ENCODE measurements at places on chromosomes 13 and 19.

DNA sequence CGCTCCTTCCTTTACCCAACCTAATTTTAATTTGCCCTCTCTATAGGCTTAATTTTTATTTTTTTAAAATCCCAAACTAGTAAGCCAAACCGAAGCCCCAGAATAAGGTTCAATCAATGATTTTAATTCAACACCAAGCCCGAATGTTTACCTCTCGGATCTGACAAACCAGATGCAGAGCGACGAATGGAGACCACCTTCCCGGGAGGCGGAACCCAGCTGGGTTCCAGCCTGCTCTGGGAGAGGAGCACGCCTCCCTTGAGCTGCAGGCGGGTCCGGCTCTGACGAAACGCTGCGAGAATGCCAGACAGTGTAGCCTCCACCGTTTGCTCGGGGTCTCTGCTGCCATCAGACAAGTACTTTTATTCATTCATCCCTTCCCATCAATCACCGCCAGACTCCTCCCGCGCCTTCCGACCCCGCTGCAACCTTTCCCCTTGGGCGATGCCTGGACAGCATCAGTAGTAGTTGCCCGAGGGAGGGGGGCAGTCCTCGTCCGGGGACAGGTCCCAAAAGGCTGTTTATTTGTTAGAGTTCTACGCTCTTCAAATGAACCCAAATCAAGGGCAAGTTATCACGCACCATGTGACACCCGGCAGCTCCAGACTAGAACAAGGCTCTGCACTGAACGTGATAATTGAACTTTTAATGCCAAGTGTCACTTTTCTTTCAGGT lies 752 bp upstream of the EDNRB start:
- DNase-seq = peak; percentile 64

DNA sequence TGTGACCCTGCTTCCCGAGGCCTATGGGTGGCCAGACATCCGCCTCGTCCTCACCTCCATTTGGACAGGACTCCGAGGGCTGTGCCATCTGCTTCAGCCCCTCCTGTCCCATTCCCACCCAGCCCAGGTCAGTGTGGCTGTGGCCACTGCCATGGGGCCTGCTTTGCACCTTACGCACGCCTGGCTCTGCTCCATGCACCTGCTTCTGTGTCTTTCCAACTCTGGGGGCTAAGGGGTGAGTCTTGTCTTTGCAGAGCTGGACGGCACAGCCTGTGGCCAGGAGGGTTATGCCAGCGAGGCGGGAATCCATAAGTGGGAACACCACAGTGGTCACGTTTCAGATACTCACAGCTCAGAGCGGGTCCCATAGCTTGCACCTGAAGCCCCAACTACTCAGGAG lies 5.2 kb upstream of the ZNF554 start:
- no peak for DNase-seq

DNA sequence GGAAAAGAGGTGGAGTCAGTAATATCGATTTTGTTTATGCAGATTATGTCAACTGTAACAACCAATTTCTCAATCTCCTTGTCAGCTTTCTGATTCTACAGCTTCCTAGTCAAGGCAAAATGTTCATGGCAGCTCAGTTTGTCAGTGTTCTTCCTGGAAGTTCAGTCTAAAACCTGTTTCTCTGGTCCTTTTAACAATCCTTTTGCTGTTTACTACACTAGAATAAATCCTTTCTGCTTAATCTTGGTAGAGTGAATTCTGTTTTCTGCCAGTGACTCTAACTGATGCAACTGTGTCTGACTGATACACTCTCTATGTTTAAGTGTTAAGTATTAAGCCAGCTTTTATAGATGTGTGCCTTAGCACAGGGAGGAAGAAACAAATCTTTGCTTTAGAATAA lies 516.9 kb upstream of the KLF12 start:
- DNase-seq = no peak

DNA sequence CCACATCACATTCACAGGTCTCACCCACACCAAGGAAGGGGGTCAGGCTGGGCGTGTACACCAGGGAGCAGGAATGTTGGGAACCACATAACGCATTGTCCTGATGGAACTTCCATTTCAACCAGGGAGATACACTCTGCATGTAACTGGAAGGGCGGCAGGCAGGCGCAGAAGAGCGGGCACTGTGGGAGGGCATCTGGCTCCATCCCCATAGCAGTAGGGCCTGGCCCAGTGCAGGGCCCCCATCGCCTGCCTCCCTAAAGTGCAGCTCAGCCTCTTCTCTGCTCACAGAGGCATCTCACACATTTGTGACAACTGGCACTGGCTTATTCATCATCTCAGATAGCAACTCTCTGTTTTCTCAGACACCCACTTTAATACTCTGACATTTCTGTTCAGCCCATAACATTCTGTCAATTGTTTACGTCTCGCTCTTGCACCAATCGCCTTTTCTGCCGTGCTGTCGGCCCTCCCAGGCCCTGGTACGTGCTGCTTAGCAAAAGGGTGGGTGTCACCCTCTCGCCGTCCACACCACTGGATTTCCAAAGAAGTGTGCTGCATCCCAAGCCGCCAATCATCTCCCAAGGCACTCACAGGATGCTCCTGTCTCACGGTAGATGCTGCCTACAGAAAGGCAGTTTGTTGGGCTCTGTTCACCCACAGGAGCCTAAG lies 353.3 kb upstream of the ZNF507 start:
- DNase-seq = no peak

GRCh38 chr19:16899566-16900075 lies 10.8 kb downstream of the F2RL3 start:
- DNase-seq = no peak

DNA sequence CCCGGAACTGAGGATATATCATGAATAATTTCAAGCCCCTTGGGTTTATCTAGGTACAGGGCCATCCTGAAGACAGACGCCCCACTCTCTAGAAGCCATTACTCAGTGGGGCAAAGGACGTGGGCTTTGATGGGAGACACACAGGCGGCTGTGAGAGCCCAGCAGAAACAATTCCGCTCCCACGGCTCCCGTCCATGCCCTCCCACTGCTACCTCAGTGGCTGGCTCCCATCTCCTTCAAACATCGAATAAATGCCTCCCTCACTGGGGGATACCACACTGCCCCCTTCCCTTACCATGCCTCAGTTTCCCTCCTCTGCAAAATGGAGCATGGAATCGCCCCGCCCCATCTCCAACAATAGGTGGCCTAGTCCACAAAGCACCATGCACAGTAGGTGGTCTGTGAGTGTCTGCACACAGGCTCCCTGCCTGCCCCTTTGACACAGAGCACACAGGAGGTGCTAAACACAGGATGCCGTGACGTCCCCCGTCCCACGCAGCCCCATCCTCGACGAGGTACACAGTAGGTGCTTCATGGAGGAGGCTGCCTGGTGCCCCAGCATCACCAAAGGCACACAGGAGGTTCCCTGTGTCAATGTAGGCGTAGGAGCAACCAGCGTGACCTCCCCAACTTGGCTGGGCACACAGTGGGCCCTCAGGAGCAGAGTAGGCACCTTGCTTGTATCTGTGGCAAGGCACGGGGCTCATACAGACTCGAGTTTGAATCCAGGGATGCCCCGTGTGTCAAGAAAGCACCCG lies 46.0 kb downstream of the PTPRS start:
- no peak for DNase-seq

DNA sequence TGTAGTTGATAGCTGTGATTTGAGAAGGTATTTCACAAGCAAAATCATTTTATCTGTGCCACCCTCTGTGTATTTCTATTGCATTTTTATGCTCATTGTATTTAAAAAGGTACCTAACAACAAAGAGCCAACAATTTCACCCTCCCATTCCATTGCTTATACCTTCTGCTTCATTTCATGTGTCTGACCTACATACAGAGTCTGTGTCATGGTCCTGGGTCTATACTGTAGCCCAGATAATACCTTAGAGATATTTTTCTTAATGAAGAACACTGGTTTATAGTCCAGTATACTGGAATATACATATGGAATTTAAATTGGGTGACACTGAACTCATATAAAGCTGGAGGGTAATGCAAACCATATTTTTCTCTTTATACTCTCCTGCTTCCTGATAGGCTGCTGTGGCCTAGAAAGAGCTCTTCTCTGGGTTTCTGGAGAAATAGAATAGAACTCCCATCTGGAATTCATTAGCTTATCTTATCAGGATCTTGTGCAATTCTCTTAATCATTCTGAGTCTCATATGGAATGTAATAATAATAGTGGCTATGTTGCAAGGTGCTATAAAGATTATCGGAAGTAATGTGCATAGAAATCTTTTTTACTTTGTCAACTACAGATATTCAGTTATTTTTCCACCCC lies 31.8 kb upstream of the SPART start:
- peak; percentile 15 for DNase-seq

GRCh38 chr13:39985071-39985470 lies 329.6 kb downstream of the COG6 start:
- no peak for DNase-seq

- peak; percentile 34 for DNase-seq
These were observed 12.7 kb downstream of the NPAS1 start for GRCh38 chr19:47032171-47032811.

DNA sequence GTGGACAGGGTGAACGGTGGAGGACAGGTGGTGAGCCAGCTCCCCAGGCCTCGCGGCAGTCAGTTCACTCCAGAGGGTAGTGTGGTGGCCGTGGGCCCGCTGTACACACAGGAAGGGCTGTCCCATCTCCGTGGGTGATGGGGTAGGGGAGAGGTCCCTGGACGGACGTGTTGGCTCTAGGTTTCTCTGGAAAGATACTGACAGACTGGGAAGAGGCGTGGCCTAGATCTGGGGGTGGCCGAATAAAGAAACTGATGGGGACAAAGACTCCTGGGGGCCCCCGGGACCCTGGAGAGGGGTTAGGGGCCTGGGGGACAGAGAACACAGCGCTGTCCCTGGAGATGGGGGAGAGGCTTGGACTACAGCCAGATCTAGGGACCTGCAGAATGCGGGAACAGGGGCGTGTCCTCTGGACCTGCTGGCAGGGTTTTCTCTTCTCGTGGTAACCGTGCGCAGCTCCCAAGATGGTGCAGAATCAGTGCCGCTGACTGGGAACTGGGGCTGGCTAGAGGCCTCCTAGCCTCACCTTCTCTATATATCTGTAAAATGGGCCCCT lies 4.0 kb upstream of the PRAM1 start:
- no peak for DNase-seq

GRCh38 chr19:3575949-3576673 lies 3.4 kb downstream of the HMG20B start:
- no peak for DNase-seq

- peak; percentile 40 for DNase-seq
These were observed 2.1 kb downstream of the CILP2 start for GRCh38 chr19:19540064-19540714.

DNA sequence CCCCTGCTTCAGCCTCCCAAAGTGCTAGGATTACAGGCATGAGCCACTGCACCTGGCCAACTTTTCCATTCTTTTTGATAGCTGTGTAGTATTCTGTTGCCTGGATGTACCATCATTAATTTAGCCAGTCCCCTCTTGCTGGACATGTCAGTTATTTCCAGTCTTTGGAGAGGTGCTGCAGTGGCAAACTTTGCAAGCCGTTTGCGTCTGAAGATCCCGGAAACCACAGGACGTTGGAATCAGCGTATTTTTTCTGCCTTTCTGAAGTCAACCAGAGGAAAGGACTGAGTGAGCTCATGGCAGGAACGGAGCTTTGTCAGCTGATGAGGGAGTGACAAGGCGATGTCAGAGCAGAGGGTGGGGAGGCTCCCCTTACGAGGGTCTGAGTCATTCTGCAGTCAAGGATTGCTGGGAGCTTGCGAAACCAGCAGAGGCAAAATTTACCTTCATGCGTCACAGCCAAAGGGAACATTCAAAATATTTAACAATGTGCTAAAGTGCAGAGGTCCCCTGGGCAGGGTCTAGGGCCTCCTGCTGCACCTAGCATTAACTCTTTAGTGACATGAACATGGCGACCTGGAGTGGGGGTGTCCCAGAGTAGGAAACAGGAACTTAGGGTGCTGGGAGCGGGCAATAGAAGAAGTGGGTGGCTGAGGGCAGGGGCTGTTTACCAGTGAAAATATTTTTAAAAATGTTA lies 5.6 kb downstream of the C5AR1 start:
- no peak for DNase-seq

DNA sequence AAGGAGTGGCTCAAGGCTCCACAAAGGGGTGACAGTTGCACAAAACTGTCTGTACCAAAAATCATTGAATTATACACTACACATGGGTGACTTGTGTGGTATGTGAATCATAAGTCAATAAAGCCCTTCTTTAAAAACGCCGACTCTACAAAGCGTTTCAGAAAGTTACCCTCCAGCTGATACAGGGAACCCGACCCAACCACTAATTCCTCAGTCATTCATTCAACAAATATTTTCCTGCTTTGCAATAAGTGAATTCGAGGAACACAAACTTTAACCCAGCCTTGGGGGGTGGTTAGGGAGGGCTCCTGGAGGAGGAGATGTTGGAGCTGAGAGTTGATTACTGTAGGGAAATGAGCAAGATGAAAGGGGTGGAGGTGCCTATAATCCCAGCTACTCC lies 32.0 kb downstream of the LTBP4 start:
- no peak for DNase-seq

- DNase-seq = no peak
These were observed 10.1 kb downstream of the OPA3 start for GRCh38 chr19:45574526-45574925.

DNA sequence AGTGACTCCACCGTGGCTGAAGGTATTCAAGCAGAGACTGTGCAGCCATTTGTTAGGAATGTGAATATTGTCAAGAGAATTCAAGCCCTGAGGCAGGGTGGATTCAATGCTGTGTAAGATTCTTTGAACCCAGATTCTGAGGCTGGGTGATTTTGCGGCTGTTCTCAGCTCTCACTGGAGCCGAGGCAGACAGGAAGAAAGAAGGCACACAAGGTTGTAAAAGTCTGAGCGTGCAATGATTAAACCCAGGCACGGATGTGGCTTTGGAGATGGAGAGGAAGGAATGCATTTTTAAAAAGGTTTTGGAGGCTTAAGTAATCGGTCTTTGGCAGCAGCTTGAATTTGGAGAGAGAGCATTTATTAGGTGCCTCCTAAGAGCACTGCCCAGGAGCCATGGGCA lies 187.9 kb downstream of the KATNAL1 start:
- DNase-seq = no peak
